ENCODE measurements at places on chromosomes 2 and 18.

GRCh38 chr2:46416739-46417403 is 62.5 kb upstream of the TMEM247 start:
- no peak for DNase-seq

- peak; percentile 94 for DNase-seq
Observed at GRCh38 chr2:187982668-187983067, 309.0 kb upstream of the GULP1 start.

DNA sequence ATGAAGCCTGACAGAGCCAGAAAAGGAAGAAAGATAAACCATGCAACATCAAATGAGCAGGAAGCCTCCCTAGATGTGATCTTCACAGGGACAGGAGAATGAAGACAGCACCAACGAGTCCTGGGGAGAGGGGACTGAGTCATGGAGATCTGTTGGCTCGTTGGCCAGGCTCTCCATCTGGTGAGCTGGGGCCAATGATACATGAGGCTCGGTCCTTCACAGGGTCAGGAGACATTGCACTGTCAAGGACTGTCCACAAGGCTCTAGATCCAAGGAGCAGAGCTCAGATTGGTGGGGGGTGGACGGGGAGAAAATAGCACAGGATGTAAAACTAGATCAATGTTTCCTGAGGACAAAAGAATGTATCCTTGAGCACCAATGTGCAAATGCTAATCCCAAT is 735 bp downstream of the CD207 start:
- no peak for DNase-seq

GRCh38 chr2:150122871-150123613 is 364.4 kb downstream of the RND3 start:
- DNase-seq: peak; percentile 51

GRCh38 chr2:152165780-152166179 is 9.8 kb downstream of the STAM2 start:
- no peak for DNase-seq

DNA sequence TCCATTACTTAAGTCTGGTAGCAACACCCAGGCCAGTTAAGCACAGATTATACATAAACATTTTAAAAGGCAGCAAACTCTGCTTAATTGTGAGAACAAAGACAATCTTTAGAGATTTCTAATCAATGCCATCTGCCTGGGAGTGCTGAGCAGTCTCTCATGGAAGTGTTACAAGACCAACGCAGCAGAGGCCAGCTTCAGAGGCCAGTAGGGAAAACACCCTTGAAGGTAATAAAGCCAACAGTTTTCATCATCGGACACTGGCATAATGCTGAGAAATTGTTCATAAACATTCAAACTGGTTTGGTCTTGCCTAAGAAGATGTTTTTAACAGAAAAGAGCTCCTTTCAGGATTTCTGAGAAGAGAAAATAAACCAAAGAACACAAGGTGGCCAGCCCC is 35.0 kb downstream of the EPB41L3 start:
- no peak for DNase-seq

DNA sequence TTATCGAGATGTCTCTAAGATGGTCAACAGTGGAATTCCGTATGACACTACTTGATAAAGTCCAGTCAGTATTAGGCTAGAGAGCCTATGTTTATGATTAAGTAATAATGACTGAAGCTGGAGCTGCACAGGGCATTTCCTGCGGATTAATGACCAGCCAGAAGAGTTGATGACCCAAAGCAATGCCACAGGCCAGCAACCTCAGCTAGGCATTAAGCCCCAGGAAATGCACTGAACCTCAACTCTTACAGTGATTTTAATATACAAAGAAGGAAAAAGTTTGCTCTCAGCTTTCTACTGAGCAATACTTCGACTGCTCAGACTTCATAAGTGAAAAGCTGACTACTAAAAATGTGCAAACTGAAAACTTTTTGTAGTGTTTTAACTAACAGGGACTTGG is 3.9 kb downstream of the KCTD1 start:
- DNase-seq: no peak

DNA sequence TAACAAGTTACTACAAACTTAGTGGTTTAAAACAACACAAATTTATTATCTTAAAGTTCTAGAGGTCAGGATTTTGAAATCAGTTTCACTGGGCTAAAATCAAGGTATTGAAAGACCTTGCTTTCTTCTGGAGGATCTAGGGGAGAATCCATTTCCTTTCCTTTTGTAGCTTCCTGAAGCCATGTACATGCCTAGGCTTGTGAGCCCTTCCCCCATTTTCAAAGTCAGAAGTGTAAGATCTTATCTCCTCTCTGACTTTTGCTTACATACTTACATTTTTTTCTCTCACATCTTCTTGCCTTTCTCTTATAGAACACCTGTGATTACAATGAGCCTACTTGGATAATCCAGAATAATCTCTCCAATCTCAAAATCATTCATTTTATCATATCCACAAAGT is 78.7 kb upstream of the MBOAT2 start:
- no peak for DNase-seq

GRCh38 chr18:60147323-60147722 is 225.3 kb downstream of the MC4R start:
- no peak for DNase-seq

GRCh38 chr18:69002233-69002632 is 204.4 kb downstream of the CCDC102B start:
- DNase-seq: no peak

DNA sequence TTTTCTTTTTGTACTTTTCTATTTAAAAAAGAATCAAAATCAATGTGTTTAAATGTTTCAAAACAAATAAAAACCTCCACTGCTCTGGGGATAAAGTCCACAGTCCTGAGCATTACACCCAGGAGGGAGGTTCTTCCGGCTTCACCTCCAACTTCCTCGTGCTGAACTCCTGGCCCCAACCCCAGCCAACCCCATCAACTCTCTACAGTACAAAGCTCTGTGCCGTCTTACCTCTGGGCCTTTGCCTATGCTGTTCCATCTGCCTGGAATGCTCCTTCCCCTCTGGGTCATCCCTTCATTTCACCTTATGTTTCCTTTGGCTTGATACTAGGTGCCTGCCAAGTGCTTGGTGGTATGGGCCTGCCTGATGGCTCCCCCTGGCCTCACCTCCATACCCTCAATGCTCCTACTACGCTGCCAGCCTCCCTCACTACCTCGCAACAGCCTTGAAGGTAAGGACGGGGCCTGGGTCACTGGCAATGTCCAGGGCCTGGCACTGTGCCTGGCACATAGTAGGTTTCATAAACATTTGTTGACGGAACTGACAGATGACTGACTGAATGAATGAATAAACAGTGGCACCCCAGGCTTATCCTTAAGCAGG is 28.8 kb downstream of the SDC1 start:
- no peak for DNase-seq

DNA sequence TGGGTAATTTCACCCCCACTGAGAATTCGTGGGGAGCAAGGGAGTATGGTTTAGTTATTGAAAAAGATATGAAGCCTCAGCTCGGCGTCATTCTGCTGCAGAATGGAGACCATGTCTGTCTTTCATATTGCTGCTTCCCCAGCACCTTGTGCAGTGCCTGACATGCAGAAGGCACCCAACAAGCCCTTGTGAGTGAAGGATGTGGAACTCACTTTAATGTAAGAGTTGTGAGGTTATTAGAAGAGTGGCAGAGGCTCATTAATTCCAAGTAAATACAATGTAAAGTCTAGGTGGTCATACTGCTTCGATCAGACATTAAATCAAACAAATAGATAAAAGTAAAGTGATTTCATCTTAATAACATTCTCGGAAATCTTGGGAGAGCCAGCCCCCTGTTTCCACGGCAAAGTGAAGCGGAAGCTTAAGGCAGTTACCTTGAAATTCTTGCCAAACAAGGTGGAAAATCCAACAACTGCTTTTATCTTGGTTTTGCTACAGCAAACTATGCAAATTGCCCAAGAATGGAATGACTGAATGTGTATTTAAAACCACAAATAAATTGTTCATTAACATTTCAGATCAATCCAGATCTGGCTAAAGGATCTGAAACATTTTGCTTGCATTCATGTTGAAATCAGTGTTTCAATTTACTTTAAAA is 9.6 kb downstream of the CFAP221 start:
- no peak for DNase-seq

DNA sequence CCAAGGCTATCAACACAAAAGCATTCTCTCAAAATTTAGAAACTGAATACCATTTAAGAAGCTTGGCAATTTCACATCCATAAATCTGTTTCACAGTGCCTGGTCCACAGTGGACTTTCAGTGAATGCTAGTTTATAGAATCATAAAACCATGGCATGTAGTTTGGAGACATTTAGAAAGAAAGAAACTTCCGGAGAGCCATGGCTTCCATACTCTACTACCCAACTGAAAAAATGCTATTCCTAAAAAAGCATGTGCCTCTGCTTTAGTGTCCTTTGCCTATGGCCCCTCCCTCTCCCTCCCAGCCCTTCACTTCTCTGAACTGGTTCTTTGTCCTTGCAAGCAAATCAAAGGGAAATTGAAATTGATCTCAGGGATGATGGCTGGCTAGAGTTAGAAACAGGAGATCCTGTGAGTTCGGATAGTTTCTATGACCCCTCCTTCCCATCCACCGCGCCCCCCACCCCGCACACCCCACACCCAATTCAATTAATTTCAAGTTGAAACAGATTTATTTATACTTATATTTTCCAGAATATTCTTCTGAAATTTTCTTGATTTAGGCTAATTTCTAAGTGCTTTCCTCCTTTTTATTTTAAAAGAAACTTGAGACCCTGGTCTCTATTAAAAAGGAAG is 248.3 kb downstream of the TRIB2 start:
- DNase-seq: no peak

GRCh38 chr2:32949260-32949659 is 2.5 kb downstream of the LTBP1 start:
- DNase-seq: no peak

DNA sequence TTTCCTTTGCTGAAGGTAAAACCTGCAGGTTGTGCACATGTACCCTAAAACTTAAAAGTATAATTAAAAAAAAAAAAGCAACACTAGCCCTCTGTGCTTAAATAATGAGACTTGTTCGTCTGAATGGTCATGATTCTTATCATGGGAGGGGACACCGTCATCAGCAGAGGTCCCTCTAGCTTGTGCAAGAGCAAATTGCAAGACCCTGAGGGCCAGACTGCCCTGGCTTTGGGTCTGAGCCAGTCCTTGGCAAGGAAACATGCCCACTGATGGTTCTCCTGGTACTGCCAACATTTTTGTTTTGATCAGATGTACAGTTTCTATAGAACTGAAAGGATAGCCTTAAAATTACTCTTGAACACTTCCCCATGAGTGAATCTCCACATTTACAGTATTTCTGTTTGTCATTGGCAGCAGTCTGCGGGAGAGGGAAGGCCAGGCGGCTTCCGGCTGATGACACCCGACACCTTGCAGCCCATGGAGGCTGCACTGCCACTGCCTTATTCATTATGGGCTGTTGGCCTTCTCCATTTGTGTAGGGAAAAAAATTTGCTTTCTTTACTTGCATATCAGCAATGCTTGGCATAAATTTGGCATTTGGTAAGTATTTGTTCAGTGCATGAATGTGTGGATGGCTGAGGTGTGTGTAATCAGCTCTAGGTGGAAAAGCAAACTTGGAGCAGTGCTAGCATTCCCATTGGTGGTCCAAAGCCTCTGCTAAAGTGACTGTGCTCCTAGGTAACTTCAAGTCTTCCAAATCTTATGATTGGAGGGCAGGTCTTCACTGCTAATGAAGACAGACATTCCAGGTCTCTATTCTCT is 161.6 kb upstream of the ALKAL2 start:
- no peak for DNase-seq

DNA sequence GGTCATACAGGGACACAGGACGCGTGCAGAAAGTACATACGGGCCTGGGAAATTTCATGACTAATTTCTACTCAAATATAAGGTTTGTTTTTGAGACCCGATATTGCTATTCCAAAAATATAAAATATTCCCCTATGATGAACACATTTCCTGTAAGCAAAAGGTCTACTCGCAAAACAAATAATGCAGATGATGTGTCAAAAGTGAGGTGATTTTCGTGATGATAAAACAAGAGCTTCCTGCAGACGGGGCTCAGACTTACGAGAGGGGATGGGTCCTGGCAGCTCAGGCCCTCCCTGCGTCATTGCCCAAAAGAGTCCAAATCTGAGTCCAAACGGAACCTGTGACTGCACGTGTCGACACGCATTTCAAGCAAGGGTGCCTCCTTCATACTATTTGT is 62.7 kb downstream of the MBP start:
- no peak for DNase-seq

DNA sequence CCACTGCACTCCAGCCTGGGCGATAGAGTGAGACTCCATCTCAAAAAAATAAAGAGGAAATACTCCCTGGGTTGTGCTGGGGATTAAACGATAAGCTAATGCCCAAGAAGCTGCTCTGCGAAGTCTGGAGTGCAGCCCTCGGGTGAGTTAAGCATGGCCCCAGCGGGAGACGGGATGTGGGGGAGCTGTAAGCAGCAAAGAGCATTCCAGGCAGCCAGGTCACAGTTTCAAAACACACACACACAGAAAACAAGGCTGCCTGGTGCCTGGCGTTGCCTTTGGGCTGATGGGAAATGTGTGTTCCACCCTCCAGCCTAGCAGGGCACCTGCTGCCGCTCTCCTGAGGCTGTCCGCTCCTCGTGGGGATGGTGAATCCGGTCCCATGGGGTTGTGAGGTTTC is 24.1 kb downstream of the ODC1 start:
- DNase-seq: peak; percentile 91

GRCh38 chr2:27042985-27043634 is 8.4 kb upstream of the AGBL5 start:
- no peak for DNase-seq

GRCh38 chr18:25915907-25916306 is 174.5 kb downstream of the SS18 start:
- DNase-seq: no peak

DNA sequence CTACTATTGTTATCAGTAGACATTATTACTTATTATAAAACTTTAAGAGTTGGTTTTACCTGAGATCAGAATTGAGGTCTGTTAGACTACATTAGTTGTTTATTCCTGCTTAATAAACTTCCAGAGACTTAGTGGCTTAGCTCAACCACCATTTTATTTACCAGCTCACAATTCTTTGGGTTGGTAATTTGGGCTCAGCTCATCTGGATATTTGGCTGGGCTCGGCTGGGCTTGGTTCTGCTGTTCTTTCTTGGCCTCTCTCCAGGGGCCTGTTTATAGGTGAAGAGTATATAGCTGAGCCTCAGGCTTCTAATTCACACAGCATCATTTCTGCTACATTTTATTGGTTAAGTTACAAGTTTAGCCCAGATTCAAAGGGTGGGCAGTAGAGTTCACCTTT is 67.9 kb downstream of the CCDC138 start:
- DNase-seq: no peak

GRCh38 chr2:119706221-119706620 is 27.2 kb downstream of the TMEM177 start:
- no peak for DNase-seq

DNA sequence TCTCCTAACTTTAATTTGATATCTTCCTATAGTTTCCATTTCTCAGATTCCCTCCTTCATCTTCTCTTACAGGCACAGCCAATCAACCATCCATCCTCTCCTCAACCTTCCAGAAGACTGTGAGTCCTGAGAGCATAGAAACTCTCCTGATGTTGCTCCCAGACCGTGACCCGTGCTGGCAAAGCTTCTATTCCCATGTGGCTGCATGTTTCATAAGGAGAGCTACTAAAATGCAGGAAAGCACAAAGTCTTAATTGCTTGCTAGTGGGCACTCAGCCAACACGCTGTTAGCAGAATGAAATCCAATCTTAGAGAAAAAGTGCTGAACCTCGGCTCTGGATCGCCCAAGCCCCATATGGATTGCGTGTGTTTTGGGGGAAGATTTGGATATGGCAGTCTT is 1244.7 kb upstream of the ZEB2 start:
- DNase-seq: peak; percentile 47

Data from fibroblast of upper back skin (primary cell).